ENCODE measurements at places on chromosomes 5 and 9.

- DNase-seq = peak; percentile 52
Measured at GRCh38 chr9:84772511-84772910, 103.0 kb downstream of the NTRK2 start.

DNA sequence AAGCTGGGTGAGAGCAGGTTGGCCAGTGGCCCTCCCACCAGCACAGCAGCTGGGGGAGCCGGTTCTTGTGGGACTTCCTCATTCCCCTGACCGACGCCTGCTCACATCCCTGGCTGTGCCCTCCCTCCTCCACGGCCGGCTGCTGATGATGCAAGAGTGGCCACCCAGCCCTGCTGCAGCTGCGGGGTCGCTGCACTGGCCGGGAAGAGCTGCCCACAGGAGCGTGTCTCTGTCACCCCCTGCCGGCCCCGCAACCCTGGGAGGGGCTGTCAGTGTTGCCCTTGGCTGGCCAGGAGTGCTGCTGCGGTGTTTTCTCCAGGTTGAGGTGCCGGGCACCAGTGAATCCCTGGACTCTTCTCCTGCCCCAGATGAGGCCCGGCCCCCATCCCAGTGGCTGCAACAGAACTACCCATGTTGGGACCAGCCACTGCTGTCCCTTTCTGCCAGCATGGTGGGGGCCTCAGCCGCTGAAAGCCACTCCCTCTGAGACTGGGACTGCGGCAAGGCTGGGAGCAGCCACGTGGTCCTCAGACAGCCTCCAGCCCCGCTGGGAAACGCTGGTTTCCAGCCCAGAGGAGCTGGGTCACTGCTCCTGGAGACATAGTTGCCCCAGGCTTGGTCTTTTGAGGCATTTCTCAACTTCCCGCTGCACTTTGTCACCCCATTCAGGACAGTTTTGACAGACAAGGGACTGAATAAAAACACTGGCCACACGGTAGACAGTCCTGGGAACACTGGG is 739 bp downstream of the CARD9 start:
- no peak for DNase-seq

DNA sequence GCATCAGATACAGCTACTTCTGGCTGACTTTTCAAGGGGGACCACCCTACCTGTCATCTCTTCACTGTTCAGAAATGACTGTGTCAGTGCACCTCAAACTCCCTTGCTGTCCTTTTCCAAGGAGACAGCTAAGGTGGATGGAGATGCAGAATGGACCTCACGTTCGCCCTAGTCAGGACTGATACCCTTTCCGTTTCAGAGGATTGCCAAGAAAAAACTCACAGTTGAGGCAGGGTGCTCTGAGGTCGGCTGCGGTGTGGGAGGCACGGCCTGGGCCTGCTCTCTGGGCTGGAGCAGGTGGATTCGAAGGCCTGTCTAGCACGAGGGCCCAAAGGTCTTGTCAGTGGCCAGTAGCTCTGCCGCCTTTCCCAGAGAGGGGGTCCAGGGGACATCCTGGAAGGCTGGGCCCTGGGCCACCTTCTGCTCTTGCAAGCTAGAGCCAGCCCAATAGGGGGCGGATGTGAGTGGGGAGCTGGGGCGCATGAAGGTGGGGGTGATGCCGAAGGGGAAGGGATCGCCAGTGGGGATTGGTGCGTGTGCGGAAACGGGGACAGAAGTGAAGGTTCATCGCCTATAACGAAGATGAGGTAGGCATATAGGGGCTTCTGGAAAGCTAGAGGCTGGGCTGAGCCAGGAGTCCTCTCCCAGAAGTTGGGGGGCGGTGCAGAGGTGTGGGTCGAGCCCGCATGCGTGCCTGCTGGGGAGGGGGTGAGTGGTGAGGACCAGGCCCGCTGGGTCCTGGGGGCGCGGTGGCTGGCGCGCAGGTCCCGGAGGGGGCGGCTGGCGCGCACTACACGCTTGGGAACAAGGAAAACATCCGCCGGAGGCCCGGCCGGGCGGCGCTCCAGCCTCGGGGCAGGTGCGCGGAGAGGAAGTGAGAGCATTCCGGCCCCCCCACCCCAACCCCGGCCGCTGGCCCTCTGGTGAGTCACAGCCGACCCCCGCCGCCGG is 2.5 kb upstream of the MSMP start:
- DNase-seq = no peak

DNA sequence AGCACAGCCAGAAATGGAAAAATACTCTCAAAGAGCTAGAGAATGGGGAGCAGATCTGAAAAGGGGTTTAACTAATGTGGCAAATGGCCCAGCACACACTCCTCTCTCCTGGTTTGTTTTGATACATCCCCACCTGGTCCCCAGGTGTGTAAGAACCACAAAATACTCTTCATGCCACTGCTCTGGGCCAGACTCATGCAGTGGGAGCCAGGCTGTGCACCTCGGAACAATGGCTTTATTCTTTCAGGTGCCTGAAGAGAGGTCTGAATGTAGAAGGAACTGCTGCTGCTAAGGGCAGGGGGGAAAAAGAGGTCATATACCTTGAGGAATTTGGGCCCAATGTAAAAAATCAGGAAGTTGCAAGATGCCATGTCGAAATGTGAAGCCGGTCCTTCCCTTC is 123.9 kb upstream of the ADAMTSL1 start:
- DNase-seq = no peak

DNA sequence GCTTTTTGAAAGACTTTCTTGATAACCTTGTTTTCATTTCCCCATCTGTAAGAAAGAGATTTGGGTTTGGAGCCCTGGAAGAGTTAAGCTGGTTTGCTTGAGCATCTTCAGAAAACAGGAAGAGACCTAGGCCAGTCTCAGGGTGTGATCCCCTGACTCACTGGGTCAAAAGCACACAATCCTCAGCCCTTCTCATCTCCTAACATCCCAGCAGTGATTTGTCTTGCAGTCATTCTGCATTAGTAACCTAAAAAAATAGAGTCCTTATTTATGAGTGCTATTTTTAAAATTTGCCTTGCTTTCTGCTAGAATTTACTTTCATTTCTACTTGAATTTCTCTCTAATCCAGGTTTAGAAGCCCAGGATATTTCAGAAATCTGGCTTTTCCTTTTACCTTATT is 16.4 kb upstream of the ARSB start:
- DNase-seq = no peak

DNA sequence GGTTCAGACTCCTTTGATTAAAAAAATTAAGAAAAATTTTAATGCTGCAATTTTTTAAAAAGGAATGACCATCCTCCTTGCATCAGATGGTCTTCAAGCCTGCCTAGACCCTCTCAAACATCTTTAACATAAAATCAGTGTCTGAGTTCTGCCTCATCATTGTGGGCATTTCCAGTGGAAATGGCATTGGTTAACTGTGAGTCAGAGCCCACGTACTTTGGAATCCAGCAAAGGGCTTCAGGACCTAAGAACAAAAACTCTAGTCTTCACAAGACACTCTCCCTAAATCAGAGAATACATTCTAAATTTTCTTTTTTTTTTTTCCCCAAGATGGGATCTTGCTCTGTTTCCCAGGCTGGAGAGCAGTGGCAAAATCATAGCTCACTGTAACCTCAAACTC is 9.4 kb upstream of the C5orf15 start:
- no peak for DNase-seq

DNA sequence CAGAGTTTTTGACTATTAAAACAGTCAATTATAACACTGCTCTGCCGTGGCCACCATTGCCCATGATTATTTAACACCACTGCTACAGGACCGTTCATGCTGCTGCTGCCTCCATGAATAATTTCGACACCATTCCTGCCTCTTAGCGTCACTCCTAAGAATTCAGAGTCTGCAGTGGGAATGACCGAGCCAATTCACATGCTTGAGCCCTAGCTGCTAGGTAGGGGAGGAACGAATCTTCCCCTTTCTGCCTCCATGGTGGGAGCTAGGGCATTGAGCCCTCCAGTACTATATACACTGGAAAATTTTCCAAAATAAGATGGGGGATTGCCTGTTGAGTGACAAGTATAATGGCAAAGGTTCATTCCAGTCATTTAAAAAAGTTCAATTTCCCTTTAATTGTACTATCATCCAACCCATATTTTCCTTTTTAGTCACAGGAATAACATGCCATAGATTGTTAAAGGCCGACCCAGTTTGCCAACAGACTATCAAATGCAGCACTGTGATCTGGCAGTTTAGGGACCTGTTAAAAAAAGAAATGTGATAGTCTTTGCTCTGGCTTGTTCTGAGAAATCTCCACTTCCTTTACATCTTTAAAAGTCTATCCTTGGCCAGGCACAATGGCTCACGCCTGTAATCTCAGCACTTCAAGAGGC is 13.5 kb upstream of the B4GALT1 start:
- no peak for DNase-seq

DNA sequence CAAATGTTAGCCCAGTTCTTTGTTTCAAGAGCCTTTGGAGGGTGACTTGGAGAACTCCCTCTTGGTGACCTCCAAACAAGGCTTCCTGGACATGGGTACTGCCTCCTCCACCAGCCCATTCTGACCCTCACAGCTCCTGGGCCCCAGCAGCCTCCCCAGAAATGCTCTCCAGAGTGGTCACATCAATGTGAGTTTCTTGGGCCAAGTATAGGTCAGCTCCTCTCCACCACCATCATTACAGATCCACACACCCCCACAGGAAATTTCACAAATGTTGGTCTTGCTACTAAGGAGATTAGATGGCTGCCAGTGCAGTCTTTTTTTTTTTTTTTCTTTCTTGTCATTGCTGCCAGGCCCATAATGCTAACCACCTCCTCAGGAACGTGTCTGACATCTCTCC is 410.7 kb downstream of the DTWD2 start:
- DNase-seq = no peak

Measured in keratinocyte (primary cell).